Activated CD4-positive, alpha-beta T cell treated with anti-CD3 and anti-CD28 coated beads, Interleukin-2, amount 10 ng/mL, durations not matched to agents 7 days and 5 days (primary cell): ENCODE measurements at places on chromosomes 1 and 21. TPM values are rescaled to one million over a fixed set of nuclear protein-coding genes. Genes with fewer than 3 reads are reported as not detected.

The SLAMF7 gene
- total RNA-seq: 12.8 TPM

The JAM2 gene
- 0.05 TPM for total RNA-seq

The TMEM269 gene
- total RNA-seq: 0.21 TPM

DNA sequence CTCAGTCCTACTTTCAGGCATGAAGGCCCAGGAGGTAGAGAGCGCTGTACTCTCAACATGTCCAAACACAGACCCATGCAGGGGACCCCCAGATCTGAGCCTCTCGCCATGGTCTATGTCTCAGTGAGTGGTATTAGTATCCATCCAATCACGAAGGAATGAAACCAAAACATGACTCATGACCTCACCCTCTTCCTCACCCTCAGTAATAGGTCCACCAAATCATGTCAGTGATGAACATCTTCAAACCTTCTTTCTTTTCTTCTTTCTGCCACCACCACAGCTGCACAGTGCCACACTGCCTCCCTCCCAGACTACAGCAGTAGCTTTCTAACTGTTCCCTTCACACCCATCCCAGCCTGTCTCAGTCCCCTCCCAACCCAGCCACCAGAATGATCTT is 16.8 kb downstream of the C1orf116 start:
- no peak for DNase-seq

GRCh38 chr1:160653620-160654016 is 6.8 kb upstream of the SLAMF1 start:
- DNase-seq: no peak

- peak; percentile 31 for DNase-seq
Observed at GRCh38 chr1:221740993-221741702, 741 bp downstream of the DUSP10 start.

- DNase-seq: no peak
Observed at GRCh38 chr1:108745980-108746381, 493 bp upstream of the STXBP3 start.

DNA sequence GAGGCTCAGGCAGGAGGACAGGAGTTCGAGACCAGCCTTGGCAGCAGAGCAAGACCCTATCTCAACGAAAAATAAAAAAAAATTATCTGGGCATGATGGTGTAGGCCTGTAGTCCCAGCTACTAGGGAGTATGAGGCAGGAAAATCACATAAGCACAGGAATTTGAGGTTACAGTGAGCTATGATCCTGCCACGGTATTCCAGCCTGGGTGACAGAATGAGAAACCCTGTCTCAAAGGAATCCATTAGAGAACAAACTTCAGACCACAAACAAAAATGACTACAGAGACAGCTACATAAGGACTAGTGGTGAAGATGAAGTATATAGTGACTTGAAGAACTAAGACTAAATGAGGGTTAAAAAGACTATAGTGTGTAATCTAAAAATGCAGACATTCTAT is 233.1 kb downstream of the RERE start:
- no peak for DNase-seq

GRCh38 chr1:181099152-181100014 is 10.9 kb downstream of the IER5 start:
- peak; percentile 46 for DNase-seq

- no peak for DNase-seq
Observed at GRCh38 chr1:208347191-208347590, 103.0 kb upstream of the PLXNA2 start.

DNA sequence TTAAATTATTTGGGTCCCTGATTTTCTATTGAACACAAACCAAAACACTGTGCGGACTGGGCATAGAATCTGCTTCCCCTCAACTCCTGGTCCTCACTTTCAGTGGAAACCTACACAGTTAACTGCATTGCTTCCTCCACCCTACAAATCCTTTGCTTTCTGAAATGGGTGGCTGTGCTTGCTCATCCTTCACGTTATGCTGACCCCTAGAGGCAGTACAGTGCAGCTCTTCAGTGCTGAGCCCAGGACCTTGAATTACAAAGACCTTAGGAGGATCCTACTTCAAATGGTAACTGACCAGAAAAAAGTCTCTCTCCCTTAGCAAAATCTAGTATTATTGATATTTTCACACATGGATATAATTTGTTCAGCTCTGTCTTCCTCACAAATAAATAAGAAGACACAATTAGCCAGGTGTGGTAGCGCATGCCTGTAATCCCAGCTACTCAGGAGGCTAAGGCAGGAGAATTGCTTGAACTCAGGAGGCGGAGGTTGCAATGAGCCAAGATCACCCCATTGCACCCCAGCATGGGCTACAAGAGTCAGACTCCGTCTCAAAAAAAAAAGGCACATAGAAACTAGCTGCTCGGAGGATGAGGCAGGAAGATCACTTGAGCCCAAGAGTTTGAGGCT is 63.4 kb upstream of the L1TD1 start:
- peak; percentile 58 for DNase-seq

DNA sequence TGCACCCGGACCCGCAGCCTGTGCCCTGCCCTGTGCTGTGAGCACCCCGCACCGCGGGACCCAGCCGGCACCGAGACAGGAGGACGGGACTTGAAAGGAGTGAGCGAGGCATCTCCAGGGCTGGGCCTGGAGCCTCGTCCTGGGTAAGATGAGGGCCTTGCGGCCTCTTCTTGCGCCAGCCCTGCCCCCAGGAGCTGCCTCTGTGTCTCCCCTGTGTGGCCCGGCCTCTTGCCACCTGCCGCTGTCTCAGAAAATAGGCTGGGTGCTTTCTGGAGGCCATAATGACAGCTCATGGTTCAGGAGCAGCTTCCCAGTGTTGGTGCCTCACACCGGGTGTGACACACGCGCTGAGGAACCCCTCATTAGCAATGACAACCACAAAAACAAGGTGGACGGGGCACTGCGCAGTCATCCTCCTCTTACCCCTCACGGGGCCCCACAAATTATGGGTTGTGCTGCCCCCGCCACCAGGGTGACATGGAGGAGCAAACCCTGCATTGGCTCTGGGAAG is 161.5 kb upstream of the C1orf174 start:
- no peak for DNase-seq

- DNase-seq: peak; percentile 33
Observed at GRCh38 chr1:209805875-209806760, at the start of gene IRF6. TSS of gene IRF6 (minus strand) at chr1:209806142. CDS start at chr1:209801413, 4,729 bp downstream.

DNA sequence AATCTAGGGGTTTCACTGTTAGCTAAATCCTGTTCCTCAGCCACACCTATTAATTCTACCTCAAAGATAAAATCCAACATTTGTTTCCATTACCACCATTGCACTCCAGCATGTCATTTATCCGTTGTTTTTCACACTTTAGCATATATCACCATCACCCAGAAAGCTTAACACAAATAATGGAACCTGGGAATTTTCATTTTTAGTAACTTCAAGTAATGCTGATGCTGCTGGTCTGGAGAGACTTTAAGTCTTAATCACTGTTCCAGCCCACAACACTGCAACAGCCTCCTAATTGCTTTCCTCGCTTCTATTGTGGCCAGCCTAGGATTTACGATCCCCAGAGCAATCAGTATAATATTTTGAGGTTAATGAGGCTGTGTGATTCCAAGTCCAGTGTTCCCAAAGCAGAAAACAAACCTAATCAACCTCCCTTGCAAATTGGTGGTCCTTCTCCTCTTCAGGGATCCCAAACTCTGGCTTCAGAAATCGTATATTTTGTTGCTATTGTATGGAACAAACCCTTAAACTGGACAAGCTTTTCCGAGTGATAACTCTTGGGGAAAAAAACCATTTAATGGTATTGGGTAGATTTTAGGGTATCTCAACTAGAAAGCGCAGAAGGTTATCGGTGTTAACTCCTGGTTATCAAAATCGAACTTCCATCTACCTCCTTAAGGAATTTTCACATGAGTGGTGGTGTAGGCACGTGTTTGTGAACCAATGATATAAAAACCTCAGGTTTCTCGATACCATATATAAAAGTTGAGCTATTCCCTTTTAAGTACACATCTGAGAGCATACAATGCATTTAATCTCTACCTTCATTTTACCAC is 50.0 kb upstream of the BOLA1 start:
- peak; percentile 6 for DNase-seq

DNA sequence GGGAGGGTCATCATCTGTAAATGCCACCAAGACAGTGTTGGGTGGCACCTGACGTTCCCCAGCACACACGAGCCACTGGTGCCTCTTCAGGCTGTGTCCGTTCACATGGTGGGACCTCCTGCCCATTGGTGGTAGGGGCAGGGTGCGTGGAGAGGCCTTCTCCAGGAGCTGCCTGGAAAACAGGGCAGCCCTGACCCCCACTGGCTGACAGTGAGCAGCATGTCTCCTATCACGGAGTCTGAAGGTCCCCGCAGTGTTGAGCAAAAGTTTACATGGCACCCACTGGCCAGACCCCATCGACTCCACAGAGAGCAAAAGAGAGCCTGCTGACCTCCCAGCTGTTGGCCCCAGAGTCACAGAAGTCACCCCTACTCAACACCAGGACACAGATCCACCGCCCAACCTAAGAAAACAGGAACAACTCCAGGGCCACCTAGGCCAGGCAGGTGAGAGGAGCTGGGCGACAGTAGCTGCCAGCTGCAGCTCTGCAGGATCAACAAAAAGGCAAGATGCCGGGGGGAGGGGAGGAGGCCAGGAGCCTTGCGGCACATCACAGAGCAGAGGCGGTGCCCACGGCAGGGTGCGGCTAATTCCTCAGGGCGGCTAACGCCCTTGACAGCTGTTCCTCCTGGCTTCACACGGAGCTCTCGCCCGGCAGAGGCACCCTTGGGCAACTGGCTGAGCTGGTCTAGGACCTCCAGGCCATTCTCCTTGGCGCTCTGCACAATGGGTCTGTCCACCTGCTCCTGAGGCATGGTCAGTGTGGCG is 14.4 kb upstream of the IFI6 start:
- DNase-seq: no peak
